ENCODE measurements at places on chromosomes 13 and 19.

- DNase-seq = no peak
Measured at GRCh38 chr19:378706-379105, 30.2 kb downstream of the C2CD4C start.

DNA sequence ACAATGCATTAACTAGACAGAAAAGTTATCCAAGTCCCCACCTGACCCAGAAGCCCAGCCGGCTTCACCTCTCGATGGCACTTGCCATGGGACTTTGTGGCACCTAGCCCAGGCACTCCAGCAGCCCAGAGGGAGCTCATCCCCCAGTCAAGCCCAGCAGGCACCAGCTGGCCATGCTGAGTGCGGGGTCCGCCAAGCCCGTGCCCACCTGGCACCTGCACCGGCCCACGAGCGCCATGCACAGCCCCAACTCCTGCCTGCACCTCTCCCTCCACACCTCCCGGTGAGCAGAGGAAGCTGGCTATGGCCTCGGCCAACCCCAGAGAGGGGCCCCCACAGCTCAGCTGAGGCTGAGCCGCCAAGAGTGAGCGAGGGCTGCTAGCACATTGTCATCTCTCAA is 1759.1 kb downstream of the OLFM4 start:
- DNase-seq = no peak

DNA sequence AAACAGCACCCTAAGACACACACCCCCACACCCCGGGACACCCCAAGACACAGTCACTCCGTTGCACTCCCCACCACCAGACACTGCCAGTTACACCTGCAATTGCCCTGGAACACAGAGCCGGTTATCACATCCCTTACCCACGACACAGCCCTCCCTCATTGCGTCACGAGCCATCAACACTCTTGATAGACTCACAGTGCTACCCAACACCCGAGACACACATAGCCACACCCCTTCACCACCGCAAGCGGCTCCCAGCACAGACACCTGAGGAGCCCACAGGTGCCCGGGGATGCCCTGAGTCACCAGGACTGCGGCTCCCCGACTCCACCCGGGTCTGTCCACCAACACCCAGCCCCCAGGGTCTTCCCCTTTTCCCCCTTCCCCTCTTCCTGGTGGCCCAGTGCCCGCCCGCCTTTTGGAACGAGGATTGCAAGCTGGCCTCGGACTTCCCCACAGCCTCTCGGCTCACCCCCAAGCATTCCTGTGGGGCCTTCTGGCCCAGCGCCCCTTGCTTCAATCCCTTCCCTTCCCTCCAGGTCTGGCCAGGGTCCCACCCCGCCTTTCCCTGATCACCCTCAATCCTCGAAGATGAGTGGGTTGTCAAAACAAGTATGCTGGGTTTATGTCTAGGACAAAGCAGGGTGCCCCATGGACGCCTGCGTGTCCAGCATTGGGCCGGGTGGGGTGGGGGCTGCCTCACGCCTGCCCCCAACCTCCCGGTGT is 1.7 kb upstream of the PTGER1 start:
- peak; percentile 31 for DNase-seq

- DNase-seq = peak; percentile 34
Measured at GRCh38 chr13:114078461-114079451, 53.7 kb downstream of the RASA3 start.

GRCh38 chr19:29083863-29084262 is 129.1 kb downstream of the UQCRFS1 start:
- no peak for DNase-seq

Measured in stimulated activated naive CD8-positive, alpha-beta T cell treated with anti-CD3 and anti-CD28 coated beads, Interleukin-15, Interleukin-2, amounts not matched to agents 100 U/mL and 50 U/mL, for 24 hours (primary cell).